CD4-positive, alpha-beta T cell treated with Interleukin-10 for 1 hour (primary cell): ENCODE measurements at places on chromosomes 13 and 19.

DNA sequence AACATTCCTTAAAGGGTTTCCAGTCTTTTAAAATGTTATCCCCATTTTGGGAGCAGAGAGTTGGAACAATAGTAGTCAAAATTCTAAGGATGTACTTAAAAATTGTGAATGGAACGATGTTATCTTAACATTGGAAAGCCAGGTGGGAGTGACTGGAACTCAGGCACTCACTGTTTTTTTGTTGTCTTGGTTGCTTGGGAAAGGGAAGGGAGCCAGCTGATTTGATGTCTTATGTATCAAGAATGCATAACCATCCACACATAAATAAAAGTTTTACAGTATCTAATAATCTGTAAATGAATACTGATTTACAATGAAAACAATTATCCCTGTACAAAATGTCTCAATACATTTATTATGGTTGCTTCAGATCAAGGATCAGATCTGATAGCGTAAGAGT is 88.7 kb downstream of the SLC10A2 start:
- no peak for DNase-seq

- DNase-seq = no peak
These were observed 3.9 kb downstream of the PIH1D1 start for GRCh38 chr19:49447485-49448431.

GRCh38 chr13:46008631-46009030 is 43.9 kb downstream of the ZC3H13 start:
- DNase-seq = no peak

DNA sequence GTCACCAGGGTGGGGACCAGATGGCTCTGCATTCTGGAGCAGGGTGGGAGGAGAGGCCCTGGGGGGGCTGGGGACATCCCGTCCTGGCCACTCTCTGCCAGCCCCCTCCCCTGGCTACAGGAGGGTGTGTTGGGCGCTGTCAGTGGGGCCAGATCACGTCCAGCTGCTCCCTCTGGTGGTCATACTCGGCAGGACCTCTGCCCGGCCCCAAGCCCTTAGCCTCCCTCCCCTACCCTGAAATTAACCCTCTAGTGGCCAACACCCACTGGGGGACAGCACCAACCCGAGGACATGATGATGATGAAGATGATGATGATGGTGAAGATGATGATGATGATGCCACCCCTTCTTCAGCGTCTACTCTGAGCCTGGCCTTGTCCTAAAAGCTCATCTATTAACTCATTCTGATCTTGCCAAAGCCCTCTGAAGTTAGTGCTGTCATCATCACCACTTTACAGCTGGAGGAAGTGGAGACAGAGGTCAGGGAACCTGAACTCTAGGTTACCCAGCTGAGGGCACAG is 590 bp upstream of the LGI4 start:
- DNase-seq = peak; percentile 70

DNA sequence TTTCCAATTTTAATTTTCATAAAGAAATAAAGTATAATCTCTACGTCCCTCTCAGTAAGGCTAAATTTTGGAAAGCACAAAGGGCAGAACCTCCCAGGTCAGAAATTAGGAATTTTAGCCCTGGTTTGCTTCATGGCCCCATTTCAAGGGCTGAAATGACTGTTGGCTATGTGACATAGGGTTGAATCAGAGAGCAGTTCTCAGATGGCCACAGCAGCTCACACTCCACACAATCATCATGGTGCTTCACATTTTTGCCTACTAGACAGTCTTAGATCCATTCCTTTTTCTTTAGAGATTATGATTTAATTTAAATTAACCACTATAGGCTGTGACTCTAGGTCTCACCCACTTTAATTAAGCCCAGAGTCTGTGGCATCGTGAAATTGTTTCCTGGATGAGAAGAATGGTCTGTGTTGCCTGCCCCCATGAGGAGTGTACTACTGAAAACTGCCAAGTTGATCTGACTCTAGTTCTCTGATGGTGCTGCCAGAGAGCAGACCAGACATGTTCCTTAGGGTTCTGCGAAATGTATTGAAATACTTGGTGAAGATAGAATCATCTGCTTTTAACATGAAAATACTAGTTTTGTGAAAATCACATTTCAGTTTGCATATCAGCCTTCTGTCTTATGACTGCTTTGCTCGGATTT is 57.4 kb downstream of the ESD start:
- no peak for DNase-seq

DNA sequence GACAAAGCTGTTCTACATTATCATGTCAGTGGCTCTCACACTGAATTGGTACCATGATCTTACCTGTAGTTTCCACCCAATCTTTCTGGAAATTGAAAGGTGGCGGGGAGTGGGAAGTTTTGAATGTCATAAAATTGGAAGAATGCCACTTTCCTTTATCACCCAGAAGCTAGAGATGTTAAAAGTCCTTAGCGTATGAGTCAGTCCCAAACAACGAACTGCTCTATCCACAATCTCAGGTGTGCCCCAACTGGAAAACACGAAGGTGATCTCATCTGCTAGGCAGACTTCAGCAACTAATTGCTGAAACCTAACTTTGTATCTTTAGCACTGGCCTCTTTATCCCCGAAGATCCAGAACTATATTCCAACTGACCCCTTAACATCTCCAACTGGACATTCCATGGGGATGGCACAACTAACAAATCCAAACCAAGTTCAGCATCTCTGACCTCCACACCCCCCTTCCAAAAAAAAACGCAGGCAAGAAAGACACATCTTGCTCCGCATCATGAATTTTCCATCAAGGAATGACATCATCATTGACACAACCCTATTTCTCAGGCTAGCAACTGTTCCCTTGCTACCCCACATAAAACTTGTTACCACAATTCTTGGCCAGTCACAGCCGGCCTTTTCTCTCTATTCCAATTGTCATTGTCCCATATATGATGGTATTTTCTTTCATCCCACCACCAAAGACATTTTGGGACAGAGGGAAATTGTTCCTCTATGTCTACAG is 175.4 kb downstream of the KLF12 start:
- DNase-seq = no peak

- no peak for DNase-seq
These were observed 1.1 kb downstream of the TECR start for GRCh38 chr19:14530506-14530905.

- no peak for DNase-seq
These were observed 63.8 kb downstream of the KCNRG start for GRCh38 chr13:50078895-50079654.

DNA sequence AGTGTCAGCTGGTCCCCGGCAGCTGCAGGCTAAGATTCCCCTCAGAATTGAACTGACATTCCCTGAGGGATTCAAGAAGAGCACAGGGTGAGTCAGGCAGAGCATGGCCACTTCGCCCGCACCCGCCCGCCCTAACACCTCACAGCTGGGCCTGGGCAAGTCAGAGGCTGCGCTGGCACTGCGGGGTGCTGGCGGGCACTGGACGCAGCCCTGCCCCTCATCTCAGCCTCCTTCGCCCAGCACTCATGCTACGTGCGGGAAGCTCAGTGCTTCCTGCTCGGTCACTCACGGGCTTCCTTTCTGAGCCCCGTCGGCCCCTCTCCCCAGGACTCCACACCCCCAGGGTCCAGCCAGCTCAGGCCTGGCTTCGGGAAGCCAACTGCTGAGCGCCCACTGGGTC is 56.9 kb downstream of the MLLT1 start:
- no peak for DNase-seq

- peak; percentile 20 for DNase-seq
These were observed at the start of gene TMC4 for GRCh38 chr19:54172471-54173358. Gene TMC4, minus strand, starts transcription at chr19:54173160. Its CDS starts 43 bp downstream, at chr19:54173117.

- no peak for DNase-seq
These were observed 53.3 kb downstream of the TEX26 start for GRCh38 chr13:30985637-30986205.

DNA sequence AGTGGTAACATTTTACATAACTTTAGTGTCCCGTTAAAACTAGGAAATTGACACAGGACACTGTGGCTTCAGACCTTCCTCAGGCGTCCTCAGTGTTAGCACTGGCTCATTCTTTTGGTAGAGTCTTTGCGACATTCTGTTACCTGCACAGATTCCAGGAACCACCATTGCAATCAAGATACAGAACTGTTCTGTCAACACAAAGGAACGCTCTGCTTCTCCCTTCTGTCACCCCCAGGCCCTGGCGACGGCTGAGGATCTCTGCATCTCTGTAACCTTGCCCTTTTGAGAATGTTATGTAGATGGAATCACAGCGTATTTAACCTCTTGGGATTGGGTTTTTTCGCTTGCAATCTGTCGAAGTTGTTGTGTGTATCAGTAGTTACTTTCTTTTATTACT is 22.6 kb downstream of the KDM4B start:
- DNase-seq = no peak

DNA sequence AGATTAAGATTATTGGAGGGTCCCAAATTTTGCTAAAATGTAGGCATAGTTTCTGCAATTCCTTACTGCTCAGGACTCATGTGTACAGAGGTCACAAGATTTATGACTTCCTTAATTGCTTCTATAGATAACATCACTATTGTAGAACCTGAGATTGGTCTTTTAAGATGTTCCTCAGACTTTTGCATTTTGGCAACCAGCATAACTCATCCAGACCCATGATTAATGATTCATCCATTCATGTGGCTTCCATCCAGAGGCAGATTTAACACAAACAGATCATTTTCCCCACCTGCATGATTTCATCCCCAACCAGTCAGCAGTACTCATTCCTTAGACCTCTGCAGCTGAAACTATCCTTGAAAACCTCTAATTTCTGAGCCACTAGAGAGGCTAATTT is 34.5 kb upstream of the CEACAM8 start:
- no peak for DNase-seq

DNA sequence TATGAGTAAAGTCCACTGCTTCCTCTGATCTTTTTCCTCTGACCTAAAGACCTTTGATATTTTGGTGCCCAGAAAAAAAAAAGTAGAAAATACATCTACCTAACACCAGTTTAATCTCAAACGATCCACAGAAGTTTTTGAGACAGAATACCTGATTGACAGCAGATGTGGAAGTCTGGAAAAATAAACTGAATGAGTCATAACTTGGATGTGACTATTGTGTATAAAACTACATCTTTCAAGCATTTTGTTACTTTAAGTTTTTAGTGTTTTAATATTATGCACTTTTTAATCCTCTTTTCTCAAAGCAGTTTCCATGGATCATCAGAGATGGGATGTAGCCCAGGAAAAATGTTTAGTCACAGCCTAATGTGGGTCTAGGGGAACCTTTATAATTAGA is 216.1 kb downstream of the SLITRK1 start:
- no peak for DNase-seq

DNA sequence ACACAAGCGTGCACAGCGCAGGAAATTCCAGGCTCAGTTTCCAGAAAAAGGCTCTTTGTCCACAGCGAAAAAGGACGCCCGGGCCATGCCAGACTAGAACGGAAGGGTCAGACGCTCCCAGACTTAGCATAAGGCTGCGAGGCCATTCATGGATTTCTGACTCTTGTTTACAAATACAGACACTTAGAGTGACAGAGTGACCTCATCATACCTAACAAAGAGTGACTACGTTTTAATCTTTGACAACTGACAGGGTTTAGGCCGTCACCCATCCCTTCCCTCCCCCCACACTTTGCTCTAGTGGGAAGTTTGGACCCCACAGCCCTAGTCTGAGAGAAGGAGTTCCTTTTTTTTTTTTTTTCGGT is 418 bp upstream of the ZNF709 start:
- DNase-seq = no peak

- DNase-seq = no peak
These were observed 9.8 kb downstream of the DAZAP1 start for GRCh38 chr19:1417145-1417544.

GRCh38 chr13:26324867-26325266 is 70.9 kb downstream of the CDK8 start:
- DNase-seq = no peak

GRCh38 chr13:97723655-97724054 is 229.8 kb upstream of the IPO5 start:
- DNase-seq = no peak

- DNase-seq = peak; percentile 81
These were observed 58.9 kb upstream of the TM9SF2 start for GRCh38 chr13:99442273-99442895.

DNA sequence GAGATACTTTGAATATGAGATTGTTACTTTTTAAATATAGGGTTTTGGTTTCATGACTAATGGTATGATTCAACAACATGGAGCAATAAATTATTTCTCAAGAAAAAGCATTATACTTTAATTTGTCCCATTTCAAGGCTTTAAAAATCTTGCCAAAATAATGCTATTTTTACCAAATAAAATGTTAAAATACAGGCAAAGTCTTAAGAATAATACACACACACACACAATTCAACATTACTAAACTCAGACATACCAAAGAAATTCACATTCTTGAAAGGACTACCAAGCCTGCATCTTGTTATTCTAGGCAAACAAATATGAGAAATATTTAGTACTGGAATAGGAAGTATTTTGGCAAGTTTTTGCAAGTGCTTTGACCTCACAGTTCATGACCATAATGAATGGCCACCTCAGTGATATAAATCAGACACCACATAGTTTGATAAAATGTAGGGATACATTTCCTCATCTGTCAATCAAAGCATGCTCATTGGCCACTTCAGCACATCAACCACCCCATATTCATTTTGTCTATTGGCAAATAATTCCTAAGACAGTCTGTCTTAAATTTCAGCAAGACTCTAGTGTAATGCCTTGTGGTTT is 107.2 kb downstream of the NALCN start:
- no peak for DNase-seq

- no peak for DNase-seq
These were observed 3.6 kb downstream of the SCAF1 start for GRCh38 chr19:49645592-49645991.

- DNase-seq = no peak
These were observed 63.4 kb downstream of the TEX29 start for GRCh38 chr13:111383591-111384440.

- no peak for DNase-seq
These were observed 46.8 kb downstream of the ARHGEF18 start for GRCh38 chr19:7395360-7396066.

DNA sequence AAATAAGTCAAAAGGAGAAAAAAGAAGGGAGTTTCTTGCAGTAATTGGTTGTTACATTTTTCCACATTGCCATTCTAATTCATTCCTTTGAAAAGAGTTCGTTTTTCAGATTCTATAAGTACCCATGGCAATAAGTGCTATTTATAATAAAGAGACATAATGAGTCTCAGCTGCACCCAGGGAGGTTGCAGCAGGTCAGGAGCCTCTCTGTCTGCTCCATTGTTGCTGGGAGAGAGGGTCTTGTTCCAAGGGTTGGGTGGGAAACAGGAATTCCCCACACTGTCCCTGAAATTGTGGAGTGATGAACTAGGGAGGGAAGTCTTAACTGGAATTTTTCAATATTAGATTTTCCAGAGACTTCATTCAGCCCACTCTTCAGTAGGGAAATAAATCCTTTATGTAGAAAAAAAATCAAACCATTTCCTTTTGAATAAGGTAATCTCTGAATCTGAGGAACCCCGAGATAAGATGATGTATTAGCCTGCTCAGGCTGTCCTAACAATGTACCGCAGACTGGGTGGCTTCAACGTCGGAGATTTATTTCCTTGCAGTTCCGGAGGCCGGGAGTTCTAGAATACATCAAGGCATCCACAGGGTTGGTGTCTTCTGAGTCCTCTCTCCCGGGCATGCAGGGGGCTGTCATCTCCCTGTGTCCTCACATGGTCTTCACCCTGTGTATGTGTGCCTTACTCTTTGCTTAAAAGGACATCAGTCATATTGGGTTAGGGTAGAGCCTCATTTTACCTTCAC is 342.7 kb upstream of the TMTC4 start:
- DNase-seq = no peak

- no peak for DNase-seq
These were observed 200.1 kb downstream of the NDFIP2 start for GRCh38 chr13:79681069-79681468.

GRCh38 chr13:104106705-104107393 is 1040.6 kb upstream of the SLC10A2 start:
- no peak for DNase-seq
